ENCODE measurements at places on chromosomes 4 and X. TPM values are rescaled to one million over a fixed set of nuclear protein-coding genes. Genes with fewer than 3 reads are reported as not detected.

The VGLL1 gene
- total RNA-seq, result 0.40 TPM

GRCh38 chrX:53682885-53683555, 3.5 kb downstream of the HUWE1 start:
- peak; percentile 46 for DNase-seq

GRCh38 chr4:63049726-63050125, 1359.5 kb downstream of the TECRL start:
- DNase-seq, result no peak

GRCh38 chr4:124839786-124840390, 127.4 kb upstream of the ANKRD50 start:
- no peak for DNase-seq

GRCh38 chr4:100421361-100421978, 96.4 kb downstream of the EMCN start:
- DNase-seq, result no peak

DNA sequence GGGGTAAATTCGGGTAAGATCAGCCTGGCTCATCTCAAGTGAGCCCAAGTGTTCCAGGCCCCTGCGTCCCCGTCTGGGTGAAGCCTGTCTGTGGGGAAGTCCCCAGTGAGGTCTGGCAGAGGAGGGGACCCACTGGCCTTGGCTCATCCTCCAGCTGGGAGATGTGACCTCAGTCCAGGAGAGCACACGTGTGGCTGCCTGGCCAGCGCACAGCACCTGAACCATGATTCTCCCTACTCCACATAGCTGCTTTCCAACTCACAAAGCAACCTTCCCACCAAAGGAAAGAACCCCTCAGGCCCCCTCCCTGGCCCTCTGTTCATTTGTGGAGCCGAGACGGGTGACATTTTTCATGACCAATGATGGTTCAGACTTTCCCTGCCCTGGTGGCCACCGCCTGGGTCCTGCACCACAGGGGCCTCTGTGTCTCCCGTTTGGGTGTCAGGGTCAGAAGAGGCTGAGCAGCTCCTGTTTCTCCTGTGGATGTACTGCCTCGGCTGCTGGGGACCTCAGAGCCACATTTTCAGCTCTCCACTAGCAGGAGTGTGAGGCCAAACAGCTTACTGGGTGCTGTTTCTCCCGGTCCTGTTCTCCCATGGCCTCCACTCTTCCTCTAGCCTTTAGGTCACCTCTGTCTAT, 111.4 kb downstream of the CPZ start:
- DNase-seq, result no peak

Measured in lung (tissue), 17 donors.